ENCODE measurements at places on chromosomes 12 and 14.

- peak; percentile 54 for DNase-seq
These were observed 411.9 kb downstream of the FUT8 start for GRCh38 chr14:65824285-65824977.

- DNase-seq: no peak
These were observed 8.6 kb upstream of the PLXNC1 start for GRCh38 chr12:94139816-94140215.

DNA sequence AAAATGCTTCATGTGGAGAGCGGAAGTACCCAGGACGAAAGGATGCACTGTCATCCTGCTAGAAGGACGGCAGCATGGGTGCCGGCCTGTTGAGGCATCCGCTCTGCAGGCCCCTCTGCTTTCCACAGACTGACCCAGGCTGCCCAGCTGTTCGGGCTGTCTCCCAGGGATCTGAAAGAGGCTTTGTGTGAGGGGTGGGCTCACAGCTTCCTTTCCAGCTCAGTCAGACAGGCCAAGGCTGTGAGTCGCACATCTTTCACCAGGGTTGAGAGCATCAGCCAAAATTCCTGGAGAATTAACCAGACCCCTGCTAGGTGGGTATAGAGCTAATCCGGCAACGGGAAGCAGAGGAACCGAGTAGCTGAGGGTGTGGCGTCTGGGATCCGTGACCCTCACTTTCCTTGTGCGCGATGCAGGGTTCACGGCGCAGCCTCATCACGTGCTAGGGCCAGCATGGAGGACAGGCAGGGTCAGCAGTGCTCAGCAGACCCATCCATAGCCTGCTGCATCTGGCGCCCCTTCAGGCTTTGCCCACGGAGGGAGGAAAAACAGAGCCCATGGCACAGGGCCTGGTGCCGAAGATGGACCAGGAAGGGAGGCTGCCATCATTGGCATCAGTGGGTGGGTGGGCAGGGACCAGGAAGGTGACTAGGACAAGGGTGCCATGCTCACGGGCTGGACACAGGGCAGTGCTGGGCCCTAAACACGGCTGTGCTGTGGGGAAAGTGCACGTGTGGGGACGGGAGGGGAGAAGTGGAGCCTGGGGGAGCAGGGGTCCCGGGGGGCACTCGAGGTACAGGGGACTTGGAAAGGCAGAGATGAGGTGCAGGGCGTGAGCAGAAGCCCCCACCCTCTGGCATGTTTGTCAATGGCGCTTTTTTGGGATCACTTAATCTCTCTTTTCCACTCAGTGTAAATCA is 9.2 kb upstream of the SIVA1 start:
- DNase-seq: no peak

- DNase-seq: no peak
These were observed 29.0 kb downstream of the PRKAB1 start for GRCh38 chr12:119696943-119697342.

DNA sequence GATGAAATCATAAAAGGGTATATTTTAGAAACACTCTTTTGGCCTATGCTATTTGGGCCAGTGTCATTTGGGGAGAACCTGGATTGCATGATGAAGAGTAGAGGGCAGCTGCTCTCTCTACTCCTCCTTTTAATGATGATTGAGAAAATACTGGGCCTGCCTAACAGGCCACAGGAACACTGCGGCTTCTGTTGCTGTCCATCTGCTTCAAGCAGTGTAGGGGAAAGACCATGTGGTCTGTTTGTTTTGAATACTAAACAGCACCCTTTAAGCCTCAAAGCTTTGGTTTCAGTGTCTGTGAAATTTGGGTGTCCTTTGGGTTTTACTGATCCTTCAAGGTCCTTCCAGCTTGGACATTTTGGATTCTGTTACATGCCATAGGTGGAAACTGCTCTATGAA is 78.0 kb downstream of the TTC6 start:
- DNase-seq: no peak

DNA sequence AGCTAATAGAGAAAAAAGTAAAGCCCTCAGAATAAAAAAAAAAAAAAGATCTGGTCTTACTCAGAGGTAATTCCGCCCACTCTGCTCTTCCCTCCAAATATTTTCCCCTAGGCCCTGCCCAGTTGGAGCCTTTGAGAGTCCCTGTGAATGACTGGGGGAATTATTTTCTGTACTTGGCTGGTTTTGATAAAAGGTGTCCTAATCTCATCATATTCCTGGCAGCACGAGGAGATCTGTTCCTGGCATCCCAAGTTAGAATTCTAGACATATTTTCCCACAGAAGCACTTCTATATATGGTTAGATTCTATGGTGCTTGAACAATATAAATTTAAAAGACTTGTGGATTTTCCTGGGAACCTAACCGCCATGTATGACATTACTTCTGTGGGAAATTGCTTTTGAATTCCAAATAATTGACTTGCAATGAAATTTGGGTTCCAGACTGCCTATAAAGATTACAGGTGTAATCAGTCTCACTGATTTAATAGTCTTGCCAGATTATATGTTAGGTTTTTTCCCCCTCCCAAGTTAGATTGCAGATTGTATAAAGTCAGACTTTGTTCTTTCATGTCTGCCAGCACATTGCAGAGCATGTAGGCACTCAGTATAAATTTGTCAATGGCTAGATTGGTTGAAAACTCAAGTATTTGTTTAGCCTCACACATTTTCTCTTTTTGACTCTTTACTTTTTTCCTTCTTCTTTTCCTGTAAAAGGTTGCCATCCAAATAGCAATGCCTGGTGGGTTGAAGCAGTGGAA is 12.3 kb downstream of the GPX2 start:
- DNase-seq: no peak

DNA sequence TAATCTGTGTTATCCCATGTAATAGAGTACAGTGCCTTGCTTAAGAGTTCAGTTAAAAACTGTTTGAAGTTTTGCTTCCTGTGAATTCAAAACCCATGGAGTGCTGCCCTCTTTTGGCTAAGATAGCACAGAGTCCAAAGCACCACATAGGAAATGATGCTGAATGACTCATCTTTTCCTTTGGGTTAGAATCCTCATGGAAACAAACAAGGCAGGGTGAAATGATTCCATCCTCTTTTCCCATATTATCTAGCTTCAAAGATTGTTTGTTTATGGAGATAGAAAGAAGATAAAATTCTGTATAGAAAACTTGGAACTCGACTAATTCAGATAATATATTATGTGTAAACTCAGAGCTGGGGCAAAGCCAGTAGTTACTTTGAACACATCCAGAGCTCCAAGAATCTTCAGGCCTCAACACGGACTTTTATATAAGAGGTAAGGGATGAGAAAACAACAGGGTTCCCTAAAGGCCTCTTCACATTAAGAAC is 87.4 kb downstream of the OTOGL start:
- no peak for DNase-seq

DNA sequence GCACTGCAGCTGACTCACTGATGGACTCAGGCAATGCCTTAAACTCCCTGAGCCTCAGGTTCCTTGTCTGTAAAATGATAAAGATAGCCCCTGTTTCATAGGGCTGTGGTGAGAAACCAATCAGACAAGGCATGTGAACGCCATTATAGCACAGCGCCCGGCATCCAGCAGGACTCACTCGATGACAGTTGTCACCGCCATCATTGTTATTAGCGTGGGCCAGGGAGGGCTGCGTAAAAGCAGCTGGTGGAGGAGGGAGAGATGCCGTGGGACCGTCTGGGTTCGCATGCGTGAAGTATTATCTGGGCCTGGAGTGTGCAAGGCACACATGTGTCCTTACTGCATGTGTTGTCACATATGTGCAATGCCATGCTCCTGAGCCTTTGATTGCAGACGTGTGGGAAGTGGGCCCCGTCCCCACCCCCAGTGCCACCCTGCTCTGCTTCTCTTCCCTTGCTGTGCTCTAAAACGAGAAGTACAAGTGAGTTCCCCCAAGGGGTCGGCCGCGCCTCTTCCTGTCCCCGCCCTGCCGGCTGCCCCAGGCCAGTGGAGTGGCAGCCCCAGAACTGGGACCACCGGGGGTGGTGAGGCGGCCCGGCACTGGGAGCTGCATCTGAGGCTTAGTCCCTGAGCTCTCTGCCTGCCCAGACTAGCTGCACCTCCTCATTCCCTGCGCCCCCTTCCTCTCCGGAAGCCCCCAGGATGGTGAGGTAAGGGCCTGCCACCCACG is at the start of gene PTPN6:
TSS of gene PTPN6 (plus strand) at position 546 of the 730 bp plus-strand sequence. CDS start at position 703, 157 bp downstream.
- DNase-seq: no peak

GRCh38 chr12:32377344-32378055 is 21.9 kb upstream of the FGD4 start:
- no peak for DNase-seq

- DNase-seq: no peak
These were observed 161.2 kb downstream of the PRKCH start for GRCh38 chr14:61482348-61483206.

GRCh38 chr14:81415781-81416180 is 15.7 kb upstream of the STON2 start:
- DNase-seq: no peak

GRCh38 chr14:97276573-97276972 is 479.4 kb downstream of the VRK1 start:
- no peak for DNase-seq

GRCh38 chr14:60637479-60638315 is 11.6 kb downstream of the SIX1 start:
- DNase-seq: no peak

DNA sequence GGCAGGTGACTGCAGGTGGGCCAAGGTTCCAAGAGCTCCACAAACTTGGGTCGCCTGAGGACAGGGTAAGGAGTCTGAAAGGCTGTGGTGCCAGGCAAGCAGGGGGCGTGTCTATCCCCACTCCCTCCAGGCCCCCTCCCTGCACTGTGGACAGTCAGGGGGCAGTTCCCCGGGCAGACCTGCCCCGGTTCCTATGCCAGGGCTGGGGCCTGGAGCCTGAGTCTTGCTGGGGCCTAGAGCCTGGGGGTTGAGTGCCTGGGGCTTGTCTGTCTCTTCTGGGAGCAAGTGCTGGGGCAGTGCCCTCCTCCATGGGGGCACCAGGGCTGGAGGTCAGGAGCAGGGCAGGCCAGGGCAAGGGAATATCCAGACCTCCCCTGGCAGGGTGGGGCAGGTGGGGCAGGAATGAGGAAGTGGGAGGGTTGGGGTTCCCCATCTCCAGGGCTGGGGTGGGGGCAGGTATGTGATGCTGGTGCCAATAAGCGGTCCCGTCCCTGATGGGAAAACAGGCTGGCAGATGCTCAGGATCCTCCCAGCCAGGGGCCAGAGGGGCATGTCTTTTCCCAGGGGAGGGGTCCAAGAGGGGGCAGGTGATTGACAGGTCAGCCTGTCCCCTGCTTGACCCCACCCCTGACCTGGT is 11.9 kb upstream of the TNFAIP2 start:
- no peak for DNase-seq

DNA sequence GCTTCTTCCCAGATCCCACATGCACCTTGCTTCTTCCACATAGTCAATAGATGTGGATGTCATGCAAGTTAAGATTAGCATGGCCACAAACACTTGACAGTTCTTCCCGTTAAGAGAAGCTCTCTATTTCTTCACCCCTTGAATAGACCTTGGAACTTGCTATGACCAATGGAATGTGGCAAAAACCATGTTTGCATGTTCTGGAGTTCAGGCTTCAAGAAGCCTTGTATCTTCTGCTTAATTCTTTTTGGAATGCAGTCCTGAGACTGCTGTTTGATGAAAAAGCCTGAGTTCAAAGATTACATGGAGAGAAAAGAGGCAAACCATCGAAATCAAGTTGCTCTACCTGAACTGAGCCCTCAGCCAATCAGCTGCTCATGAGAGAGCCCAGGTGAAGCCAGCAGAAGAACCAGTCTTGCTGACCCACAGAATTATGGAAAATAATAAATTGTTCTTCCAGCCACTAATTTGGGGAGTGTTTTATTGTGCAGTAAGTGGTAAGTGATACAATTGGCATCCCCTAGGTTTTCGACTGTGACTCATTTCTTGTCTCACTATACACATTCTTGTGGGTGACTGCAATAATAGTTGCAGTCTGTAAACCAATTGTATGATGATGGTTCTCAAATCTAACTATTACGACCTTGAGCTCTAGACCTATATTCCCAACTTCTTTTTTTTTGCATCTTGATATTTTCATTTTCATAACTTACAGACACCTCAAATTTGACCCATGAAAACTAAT is 12.6 kb downstream of the RASSF9 start:
- no peak for DNase-seq

- no peak for DNase-seq
These were observed 18.9 kb downstream of the PPP2R5C start for GRCh38 chr14:101780390-101780789.

GRCh38 chr14:58789736-58790135 is 152.0 kb downstream of the DACT1 start:
- no peak for DNase-seq

All from activated CD4-positive, alpha-beta T cell treated with anti-CD3 and anti-CD28 coated beads, Interleukin-2, amount 50 U/mL, for 4 hours (primary cell).